ENCODE measurements at places on chromosomes 6 and 20. TPM values are rescaled to one million over a fixed set of nuclear protein-coding genes. Genes with fewer than 3 reads are reported as not detected.

KHDC1L gene
- not detected for total RNA-seq

IPCEF1 gene
- 0.96 TPM for total RNA-seq

GLP1R gene
- total RNA-seq = not detected

CGAS gene
- total RNA-seq = 3.3 TPM

GMEB2 gene
- 10.8 TPM for total RNA-seq

MOXD1 gene
- total RNA-seq = 0.29 TPM

ENPP3 gene
- 0.65 TPM for total RNA-seq

LAMA2 gene
- total RNA-seq = 1.6 TPM

BCAS1 gene
- not detected for total RNA-seq

RIPPLY2 gene
- not detected for total RNA-seq

IL17A gene
- not detected for total RNA-seq

RBPJL gene
- not detected for total RNA-seq

GPX5 gene
- total RNA-seq = not detected

CFAP61 gene
- not detected for total RNA-seq

ZBTB12 gene
- 1.5 TPM for total RNA-seq

CYP39A1 gene
- 0.33 TPM for total RNA-seq

BTN1A1 gene
- total RNA-seq = not detected

PMEPA1 gene
- 25.2 TPM for total RNA-seq

GRIK2 gene
- not detected for total RNA-seq

ADRM1 gene
- 182 TPM for total RNA-seq

FGD2 gene
- not detected for total RNA-seq

EFHC1 gene
- 15.4 TPM for total RNA-seq

CCN2 gene
- total RNA-seq = 1,026 TPM

SSTR4 gene
- total RNA-seq = not detected

C20orf202 gene
- total RNA-seq = 0.33 TPM

ZNF451 gene
- total RNA-seq = 78.6 TPM

LEMD2 gene
- 40.4 TPM for total RNA-seq

C20orf141 gene
- not detected for total RNA-seq

TNFAIP3 gene
- 4.1 TPM for total RNA-seq

DCDC2 gene
- total RNA-seq = not detected

WFDC2 gene
- not detected for total RNA-seq

GTSF1L gene
- total RNA-seq = not detected

LTV1 gene
- 21.7 TPM for total RNA-seq

GMPR gene
- 17.6 TPM for total RNA-seq

SLC26A8 gene
- not detected for total RNA-seq
